Right hindlimb (tissue), 1 donor: ENCODE measurements at places on chromosomes 16 and 17.
A peak's percentile ranks its signal among the peaks of the same experiment; 100 is the strongest.

DNA sequence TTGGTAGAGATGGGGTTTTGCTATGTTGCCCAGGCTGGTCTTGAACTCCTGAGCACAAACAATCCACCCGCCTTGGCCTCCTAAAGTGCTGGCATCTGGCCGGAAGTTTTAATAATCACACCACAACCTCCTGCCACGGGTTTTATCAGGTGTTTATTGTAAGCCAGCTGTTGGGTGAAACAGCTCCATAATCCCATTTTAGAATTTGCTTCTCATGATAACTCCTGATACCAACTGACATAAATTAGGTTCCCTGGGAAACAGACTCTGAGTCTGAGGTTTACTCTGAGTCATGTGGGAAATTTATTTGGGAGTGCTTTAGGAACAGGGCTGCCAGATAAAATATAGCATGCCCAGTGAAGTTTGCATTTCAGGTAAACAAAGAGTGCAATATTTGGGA is 122.6 kb upstream of the MED13 start:
- DNase-seq = no peak

- DNase-seq = no peak
Observed at GRCh38 chr17:18965530-18966236, 13.7 kb downstream of the SLC5A10 start.

DNA sequence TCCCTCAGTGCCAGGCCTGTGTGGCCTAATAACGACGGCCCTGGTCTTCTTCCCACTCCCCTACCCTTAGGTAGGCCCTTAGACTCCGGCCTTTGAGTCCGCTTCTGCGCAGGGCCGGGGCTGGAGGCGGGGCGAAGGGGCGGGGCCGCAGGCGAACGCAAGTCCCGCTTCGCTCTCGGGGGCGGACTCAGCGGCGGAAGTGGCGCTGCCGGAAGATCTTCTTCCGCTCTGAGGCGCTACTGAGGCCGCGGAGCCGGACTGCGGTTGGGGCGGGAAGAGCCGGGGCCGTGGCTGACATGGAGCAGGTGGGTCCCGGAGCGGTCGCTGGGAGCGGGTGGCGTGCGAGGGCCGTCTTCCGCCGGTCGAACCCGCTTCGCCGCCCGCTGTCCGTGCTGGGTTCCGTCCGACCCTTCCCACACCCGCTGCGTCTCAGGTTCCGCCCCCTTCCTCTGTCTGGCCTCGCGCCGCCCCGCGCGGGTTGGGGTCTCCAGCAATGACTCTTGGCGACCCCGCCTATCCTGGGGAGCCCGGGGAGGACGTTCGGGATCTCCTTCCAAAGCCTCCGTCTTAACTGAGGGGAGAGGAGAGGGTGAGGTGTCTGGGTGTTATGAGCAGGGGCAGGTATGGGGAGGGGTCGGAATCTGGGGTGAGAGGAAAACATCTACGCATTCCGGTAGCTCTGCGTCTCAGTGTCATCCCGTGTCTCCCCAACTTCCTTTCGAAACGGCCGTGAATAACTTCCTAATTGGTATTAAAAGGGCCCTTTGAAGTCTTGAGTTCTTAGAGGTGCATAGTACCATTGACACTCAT is at the start of gene STARD3:
Gene STARD3 (plus strand): TSS at position 218 of the 810 bp plus-strand sequence. CDS start 16,388 bp downstream, outside the sequence.
- peak; percentile 94 for DNase-seq

- DNase-seq = peak; percentile 67
Observed at GRCh38 chr17:32936894-32937500, 9.0 kb downstream of the TMEM98 start.
